ENCODE measurements at places on chromosomes 16 and 17.

- no peak for DNase-seq
Observed at GRCh38 chr16:30434852-30435251, 5.0 kb upstream of the DCTPP1 start.

DNA sequence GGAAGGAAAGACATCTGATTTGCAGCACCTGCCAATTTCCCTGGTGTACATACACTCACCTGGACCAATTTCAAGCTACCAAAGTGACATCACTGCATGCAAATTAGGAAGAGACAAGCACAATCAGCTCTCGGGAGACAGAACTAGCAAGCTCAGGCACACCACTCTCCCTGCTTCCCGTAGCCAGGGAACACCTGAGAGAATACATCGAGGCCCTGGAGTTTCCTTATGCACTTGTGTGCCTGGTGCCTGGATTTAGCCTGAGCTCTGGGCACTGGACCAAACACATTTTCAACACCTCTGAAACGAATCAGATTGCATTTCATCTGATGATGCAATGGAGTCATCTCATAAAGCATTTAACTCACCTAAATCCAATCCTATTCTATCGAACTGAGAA is 110.5 kb downstream of the HS3ST2 start:
- no peak for DNase-seq

DNA sequence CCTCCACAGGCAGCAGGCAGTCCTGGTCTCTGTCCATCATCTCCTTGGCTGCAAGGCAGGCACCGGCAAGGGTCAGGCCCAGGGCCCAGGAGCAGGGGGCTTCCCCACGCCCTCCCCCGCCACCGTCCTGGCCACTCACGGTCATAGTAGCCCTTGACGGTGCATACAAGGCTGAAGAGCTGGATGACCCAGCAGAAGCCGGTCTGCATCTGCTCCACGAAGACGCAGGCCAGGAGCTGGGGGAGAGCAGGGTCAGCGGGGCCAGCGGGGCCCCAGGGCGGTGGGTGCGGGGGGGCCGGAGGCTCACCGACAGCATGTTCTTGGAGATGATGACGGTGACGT is 20.1 kb downstream of the CTU2 start:
- DNase-seq = no peak

DNA sequence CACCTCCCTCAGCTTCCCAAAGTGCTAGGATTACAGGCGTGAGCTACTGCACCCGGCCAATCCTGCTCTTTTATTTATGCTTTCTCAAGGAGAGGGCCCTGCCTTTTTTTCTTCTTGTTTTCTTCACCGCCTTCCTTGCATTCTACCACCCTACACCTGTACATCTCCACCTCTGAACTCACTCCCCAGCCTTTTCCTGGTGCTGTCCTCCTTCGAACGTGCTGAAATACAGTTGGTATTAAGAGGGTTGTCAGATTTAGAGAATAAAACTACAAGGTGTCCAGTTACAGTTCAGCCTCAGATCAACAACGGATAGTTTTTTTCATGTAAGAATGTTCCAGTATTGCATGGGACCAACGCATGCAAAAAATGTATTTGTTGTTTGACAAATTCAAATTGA is 1.7 kb downstream of the PIRT start:
- no peak for DNase-seq

- DNase-seq = no peak
Observed at GRCh38 chr17:21249920-21250703, 3.1 kb downstream of the NATD1 start.

GRCh38 chr17:8060274-8060673 is 21.4 kb downstream of the ALOX15B start:
- peak; percentile 82 for DNase-seq

- DNase-seq = peak; percentile 10
Observed at GRCh38 chr16:82481455-82481854, 145.3 kb upstream of the CDH13 start.

DNA sequence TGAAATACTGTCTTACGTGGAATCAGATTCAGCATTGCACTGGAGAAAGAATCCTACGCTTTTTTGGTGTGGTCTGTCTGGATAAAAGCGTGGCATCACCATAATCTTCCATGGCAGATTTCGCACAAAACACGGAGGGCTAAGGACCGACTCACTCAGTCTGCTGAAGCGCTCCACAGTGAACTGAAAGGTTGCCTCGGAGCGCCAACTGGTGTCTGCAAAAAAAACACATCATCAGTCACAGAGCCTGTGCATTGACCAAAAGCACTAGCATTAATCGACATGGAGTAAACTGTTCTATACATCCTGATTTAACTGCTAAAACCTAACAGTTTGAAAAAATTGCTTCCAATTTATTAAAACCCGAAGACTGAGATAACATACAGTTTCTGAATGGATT is 40.5 kb downstream of the USP7 start:
- DNase-seq = no peak

DNA sequence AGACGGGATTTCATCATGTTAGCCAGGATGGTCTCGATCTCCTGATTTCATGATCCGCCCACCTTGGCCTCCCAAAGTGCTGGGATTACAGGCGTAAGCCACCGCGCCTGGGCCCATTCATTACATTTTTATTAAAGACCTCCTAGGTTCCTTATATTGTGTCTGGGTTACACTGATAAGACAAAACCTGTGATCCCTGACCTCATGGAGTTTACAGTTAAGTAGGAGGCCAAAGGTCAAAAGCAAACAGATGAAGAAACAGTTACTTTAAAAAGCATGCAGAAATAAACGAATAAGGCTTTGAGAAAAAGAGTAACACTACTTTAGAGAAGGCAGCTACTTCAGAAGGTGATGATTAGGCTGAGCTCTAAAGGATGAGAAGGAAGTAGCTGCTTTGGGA is 14.9 kb upstream of the HLF start:
- no peak for DNase-seq

- no peak for DNase-seq
Observed at GRCh38 chr16:57341062-57341440, 17.5 kb upstream of the CCL22 start.

DNA sequence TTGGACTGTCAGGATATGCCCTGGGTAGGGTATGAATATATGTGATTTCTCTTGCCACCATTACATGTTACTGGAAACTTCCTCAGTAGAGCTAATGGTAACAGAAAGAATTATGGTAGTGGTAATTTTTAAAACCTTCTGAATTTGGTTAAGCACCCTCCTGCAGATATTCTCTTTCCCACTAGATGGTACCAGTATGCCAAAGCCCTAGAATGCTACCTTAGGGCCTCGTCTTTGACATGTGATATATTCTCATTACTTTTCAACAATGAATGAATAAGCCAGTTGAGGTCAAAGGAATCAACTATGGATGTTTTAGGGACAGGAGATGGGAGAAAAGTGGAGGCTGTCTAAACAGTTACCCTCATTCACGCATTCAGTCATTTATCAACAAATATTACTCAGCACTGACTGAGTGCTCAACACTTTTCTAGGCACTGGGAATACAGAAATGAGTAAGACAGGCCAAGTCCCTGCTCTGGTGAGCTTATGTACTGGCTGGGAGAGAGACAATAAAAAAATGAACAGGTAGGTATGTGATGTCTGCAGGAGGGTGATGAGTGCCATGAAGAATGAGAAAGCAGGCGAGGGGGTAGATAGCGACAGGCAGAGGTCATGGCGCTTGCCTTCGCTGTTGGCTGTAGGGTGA is 14.7 kb downstream of the CDH13 start:
- peak; percentile 73 for DNase-seq

- DNase-seq = no peak
Observed at GRCh38 chr16:10889855-10890254, 12.9 kb downstream of the CIITA start.

DNA sequence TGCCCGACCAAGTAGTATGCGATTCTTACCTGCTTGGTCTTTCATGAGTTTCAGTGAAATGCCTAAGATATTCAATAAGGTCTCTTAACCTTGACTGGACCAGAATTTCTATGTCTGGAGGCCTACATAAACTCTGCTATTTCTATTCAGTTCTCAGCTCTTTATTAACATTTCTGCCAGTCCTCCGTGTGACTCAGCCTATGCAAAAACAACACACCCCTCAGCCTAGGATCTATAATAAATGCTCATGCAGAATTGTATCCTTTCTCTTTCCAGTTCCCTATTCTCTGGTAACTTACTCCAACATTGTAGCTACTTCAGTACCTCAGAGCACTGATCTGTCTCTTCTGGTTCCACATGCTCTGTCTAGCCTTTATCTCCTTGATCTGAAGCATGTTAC is 1507.4 kb downstream of the CDH11 start:
- DNase-seq = no peak

DNA sequence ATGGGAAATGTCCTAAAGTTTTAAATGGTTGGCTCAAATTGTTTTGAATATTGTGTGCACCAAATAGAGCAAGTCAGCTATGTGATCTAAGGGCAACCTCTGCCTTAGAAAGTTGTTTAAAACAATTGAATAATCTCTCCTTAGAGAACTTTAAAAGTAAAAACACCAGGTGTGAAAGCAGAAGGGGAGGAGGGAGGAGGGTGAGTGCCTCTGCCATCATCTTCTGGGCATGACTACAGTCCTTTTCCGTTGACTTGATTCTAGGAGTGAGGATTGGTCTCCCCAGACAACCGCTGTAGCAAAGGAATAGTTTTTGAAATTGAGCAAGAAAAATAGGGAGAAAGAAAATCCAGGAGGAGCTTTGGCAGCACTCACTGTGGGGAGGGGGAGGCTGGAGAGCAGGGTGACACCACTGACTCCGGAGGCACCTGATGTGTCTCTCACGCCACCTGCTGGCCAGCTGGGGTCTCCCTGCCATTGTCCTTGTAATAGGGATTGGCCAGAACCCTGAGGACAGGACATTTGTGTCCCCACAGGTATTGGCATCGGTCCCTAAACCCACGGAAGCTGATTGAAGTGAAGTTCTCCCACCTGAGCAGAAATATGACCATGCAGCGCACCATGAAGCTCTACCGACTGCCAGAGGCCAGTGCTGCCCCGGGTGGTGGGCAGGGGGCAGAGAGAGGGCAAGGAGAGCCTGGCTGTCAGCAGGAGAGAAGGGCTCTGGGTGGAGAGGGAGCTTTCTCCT is 33.3 kb downstream of the PLCD3 start:
- peak; percentile 79 for DNase-seq

DNA sequence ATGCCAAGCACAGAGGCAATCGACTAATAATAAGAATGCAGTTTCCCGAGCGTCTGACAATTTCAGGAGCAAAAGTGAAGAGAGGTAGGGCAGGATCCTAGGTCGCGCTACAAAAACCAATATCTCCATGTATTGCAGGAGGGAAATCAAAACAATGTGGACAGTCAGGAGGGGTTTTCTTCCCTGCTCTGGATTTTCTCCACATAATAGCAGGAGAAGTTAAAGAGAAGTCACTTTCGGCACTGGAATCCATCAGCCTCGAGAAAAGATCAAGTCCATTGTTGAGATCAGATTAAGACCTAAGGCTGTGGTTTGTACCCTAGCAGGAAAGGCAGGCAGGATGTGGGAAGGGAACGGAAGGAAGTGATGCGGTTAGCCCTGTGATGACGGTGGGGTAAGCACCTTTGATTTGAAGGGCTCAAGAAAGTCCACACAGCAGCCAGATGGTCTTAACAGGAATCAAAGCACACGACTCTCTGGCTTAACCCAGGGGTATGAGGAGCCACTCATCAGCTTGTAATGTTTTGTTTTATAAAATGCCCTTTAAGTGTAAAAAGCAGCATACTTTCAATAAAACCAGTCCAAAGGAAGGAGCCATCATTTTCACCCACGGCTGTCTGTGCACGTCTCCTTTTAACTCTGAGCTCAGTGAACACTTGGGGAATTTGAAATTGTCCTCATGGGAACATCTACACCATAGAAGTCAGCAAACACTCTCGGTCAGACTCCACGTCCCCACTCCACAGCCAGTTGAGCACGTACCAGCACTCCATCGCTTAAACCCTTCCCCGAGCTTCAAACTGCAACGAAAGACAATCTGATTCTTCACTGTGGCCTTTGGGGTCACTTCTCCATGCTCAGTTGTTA is 15.8 kb upstream of the AKTIP start:
- peak; percentile 86 for DNase-seq

- no peak for DNase-seq
Observed at GRCh38 chr16:13999895-14000425, 71.2 kb upstream of the MRTFB start.

DNA sequence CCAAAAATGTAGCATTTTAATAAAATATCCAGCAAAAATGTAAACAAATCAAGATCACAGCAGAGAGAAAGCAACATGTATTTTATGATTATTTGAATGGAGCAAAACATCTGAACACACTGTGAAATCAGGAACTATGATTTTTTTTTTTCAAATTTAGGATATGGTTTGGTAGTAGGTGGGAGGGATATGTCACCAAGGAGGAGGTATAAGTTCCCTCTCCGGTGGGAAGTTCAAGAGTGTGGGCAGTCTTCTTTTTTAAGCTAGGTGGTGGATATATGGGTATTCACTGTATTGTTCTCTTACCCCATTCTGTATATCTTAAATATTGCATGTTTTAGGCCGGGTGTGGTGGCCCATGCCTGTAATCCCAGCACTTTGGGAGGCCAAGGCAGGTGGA is 10.2 kb downstream of the CDR2 start:
- DNase-seq = no peak

DNA sequence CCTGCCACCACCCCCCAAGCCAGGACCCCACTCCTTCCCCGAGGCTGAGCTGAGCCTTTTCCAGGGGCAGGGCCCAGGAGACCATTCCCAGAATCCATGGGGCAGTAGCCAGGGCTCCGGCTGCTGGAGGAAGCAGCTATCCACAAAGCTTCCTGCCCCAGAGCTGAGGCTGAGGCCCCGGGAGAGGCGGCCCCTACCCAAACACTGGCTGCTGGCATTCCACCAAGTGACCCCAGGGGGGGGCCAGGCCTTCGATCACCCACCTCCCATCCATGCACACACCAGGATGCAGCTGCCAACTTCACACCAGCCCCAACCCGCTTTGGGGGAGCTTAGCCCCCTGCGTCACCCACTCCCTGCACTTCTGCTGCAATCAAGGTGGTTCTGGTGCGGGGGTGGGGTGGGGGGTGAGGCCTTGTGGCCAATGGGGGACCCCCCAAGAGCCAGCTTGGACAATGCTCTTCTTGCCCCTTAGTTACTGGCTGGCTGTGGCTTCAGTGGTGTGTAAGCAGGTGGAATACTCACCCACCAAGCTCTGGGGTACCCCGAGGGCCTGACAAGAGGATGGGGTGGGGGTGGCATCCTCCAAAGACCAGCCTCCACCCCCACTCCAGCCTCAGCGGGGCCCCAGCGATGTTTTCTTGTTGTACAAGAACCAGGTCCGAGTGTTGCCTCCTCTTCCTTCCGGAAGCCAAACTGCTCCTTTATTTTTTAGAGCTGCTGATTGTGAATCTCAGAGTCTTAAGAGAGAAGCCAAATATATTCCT is 16.8 kb downstream of the MYBBP1A start:
- DNase-seq = no peak

- no peak for DNase-seq
Observed at GRCh38 chr16:71406724-71407123, 35.1 kb downstream of the TLE7 start.
